ENCODE measurements at places on chromosomes 1 and 21.

DNA sequence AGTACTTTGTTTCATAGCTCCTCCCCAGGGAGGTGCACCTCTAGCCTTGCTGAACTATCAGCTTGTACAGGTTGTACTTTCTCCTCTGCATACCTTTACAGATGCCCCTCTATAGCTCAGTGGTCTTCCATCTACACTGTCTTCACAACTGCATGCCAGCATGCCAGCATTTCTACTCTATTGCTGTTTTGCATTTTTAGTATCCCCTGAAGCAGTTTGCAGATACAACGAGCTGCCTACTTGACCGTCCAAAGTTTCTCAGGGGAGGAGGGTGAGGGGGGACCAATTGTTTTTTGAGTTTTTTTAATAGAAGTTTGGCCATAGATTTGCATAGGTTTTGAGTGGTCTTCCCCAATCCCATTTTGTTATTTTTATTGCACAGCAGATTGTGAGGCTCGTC, 27.6 kb upstream of the CTH start:
- no peak for DNase-seq

DNA sequence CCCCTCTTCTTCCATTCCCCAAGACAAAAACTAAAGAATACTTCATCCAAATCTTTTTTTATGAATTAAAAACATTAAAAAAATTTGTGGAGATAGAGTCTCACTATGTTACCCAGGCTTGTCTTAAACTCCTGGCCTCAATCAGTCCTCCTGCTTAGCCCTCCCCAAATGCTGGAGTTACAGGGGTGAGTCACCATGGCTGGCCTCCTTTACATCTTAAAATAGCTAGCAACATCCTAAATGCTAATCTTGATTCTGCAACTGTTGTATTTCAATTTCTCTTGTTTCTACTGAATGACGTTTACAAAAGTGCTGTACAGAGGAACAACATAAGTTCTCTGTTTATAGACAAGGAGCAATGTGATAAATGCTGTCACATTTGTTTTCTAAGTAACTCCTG, 483.5 kb downstream of the ADGRL2 start:
- DNase-seq = no peak

GRCh38 chr1:186985889-186986491, 157.2 kb downstream of the PLA2G4A start:
- no peak for DNase-seq

GRCh38 chr21:46097336-46098293, at the start of gene COL6A2:
Gene COL6A2 (plus strand): TSS chr21:46098112.
- DNase-seq = no peak

All from iPS DF 19.7 (cell line).